Activated naive CD4-positive, alpha-beta T cell treated with Interleukin-2 at 50 U/mL for 16 hours (primary cell): ENCODE measurements at places on chromosomes 1 and 21.
A peak's percentile ranks its signal among the peaks of the same experiment; 100 is the strongest.

DNA sequence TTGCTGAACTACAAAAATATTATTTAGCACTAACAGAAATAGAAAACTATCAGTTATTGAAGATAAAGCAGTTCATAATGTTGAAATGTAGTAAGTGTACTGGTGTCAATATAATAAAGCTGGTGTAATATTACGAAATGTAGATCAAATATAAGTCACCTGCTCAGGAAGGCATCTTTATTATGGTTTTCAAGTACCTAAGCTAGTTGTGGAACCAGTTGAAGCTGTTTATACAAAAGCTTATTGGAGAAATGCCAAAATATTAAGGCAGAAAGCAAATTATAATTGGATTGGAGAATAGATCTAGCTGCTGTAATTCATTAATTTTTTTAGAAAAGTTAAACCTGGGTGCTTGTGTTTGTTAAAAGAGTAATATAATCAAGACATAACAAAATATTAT is 6.2 kb upstream of the MARK1 start:
- no peak for DNase-seq

DNA sequence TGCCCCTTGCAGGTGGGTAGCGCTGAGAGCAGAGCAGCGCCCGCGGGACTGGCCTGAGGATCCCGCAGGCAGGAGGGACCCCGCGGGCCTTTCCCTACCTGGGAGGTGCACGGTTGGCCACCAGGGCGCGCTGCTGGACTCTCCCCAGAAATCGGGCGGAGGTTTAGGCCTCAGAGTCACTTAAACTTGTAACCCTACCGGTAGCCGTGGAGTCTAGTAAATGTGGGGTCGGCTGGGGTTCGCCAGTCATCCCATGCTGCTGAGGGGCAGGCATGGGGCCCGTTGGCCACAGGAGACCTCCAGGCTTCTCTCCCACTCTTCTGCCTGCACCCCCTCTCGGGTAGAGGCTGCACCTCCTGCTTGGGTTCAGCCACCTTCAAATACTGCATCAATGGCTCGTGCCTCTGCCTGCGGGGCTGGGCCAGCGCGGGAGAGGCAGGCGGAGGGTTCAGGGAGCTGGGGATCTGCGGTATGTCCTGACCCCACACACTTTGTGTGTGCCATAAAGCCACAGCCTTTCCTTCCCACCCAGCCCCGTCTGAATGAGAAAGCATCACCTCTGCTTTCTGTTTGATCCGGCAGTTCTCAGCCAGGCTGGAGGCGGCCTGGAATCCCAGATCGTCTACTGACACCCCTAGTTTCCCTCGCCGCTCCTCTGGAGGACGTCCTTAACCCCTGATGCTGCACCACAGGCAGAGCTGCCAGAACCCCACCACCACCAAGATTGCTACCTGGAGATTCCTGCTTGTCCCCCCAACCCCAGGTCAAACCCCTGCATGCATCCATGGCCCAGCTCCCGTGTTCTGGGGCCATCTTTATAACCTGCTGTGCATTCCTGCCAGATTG is 12.3 kb upstream of the GSTM4 start:
- peak; percentile 90 for DNase-seq

DNA sequence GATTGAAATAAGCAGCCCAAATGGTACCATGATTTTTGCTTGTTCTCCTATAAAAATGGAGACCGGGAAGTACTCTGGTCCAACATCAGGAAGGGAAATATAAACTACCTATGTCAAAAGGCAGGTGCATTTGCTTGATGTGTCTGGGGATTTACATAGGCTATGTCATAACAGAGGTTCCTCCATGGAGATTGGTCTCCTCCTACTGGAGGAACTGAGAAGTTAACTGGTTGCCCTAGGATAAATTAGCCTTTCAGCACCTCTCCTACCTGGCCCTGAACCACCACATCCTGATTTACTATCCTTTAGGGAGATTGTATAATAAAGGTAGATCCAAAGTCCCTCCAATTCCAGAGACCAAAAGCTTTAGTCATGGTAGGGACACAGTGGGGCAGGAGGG is 1109.3 kb upstream of the B3GALT2 start:
- DNase-seq = no peak

GRCh38 chr1:95287825-95288224 is 53.8 kb downstream of the RWDD3 start:
- no peak for DNase-seq

DNA sequence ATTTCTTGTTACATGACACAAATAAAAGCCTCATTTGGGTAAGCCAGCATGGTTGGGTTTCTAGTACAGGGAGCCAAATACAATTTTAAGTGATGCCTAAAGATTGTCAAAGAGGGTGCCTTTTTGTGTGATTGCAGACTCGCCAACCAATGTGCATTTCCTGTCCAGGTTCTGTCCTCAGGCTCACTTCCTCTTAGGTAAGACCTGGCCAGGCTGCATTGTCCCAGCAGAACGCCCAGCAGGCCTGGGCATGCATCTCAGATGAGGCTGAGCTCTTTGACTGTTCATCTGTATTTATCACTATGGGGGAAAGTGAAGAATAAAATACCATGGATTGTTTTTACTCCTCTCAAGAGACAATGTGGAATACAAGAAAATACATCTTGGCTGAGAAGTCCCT is 49.7 kb downstream of the KCNC4 start:
- no peak for DNase-seq
